ENCODE measurements at places on chromosomes 2 and 18.

DNA sequence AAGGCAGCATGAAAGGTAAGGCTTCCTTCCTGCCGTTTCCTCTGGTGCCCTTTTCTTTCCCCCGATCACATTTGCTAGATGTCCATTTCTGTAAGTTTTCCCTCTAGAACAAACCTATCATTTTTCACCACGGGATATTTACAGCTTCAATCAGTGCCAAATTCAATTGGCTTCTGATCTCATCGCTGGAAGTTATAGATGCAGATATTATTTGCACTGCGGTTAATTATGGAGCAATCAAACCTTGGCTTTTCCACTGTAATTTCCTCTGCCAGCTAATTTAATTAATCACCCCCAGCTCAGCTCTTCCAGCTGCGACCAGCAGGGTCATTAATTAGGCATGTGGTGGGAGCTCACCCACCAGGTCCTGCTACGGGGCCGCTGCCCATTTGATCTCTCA lies 86.1 kb downstream of the GBX2 start:
- DNase-seq: no peak

GRCh38 chr2:62363166-62363565 lies 142.8 kb downstream of the TMEM17 start:
- DNase-seq: no peak

DNA sequence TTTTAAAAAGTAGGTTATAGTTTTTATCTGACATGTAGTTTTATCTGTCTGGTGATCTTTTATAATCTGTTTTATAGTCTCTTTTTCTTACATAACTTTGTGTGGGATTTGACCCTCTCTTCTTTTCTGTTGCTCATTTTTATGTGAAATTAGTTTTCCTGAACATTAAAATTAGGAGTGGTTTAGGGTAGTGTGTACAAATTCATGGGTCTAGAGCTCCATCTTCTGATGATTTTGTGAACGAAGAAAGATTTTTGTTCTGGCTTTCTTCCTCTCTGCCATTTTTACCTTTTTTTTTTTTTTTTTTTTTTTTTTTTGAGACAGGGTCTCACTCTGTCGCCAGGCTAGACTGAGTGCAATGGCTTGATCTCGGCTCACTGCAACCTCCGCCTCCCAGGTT lies 46.6 kb downstream of the SLC30A6 start:
- DNase-seq: no peak

GRCh38 chr2:196328088-196328680 lies 156.8 kb upstream of the STK17B start:
- no peak for DNase-seq

DNA sequence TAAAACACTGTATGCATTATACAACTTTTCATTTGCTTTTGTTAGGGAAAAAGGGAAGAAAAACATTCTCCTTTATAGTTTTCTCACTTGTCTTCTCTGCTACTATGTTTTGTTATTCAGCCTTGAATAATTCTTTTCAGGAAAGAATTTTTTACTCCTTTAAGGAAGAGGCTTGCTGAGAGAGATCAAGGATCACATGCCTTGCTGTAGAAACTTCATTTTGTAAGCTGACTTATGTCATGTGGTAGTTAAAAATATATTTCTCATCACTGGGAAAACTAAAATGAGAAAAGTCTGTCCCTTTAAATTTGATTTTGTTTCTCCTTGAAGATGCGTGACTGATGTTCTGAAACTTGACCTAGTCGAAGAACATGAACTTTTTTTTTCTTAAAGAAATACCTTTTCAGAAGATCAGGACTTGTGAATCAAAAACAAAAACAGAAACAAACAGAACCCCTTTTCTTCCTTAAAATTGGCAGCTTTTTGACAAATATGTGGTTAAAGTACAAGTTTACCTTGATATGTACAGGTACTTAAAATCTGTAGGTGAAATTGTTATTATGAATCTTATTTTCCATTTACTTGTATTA lies 145.1 kb downstream of the COMMD1 start:
- no peak for DNase-seq

DNA sequence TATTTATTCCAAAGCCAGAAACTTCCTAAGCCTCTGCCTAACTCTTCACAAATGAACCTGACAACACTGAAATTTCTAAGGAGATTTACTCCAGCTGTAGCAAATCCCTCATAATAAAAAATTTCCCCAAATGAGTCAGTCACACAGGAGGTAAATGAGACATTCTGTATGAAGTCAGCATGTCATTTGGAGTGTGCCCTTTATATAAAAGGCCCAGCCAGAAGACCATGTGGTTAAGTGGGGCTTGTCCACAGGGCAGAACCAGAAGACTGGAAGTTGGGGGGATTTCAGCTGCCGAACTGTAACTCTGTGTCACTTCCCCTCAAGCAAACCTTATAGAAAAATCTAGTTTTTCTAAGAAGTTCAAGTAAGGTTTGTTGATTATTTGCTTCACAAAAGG lies 30.2 kb downstream of the NRP2 start:
- DNase-seq: no peak

Measured in nephron progenitor cell (in vitro differentiated cells).